ENCODE measurements at places on chromosomes 2 and 18. TPM values are rescaled to one million over a fixed set of nuclear protein-coding genes. Genes with fewer than 3 reads are reported as not detected.

Gene COL3A1
- total RNA-seq = not detected

Gene ACMSD
- total RNA-seq = not detected

Gene EFEMP1
- total RNA-seq = not detected

Gene XDH
- not detected for total RNA-seq

Gene CD8B2
- 7.3 TPM for total RNA-seq

Gene ZNF385B
- not detected for total RNA-seq

Gene ZSWIM2
- not detected for total RNA-seq

Gene TMEM18
- total RNA-seq = 31.3 TPM

Gene ATP8B1
- total RNA-seq = not detected

Gene RGPD6
- 15.5 TPM for total RNA-seq

Gene CFAP210
- not detected for total RNA-seq

Gene CAVIN2
- not detected for total RNA-seq

Gene RAD51AP2
- not detected for total RNA-seq

Gene ERBB4
- not detected for total RNA-seq

Gene ITGA6
- 22.8 TPM for total RNA-seq
